ENCODE measurements at places on chromosomes 12 and 14. TPM values are rescaled to one million over a fixed set of nuclear protein-coding genes. Genes with fewer than 3 reads are reported as not detected.
A peak's percentile ranks its signal among the peaks of the same experiment; 100 is the strongest.

DNA sequence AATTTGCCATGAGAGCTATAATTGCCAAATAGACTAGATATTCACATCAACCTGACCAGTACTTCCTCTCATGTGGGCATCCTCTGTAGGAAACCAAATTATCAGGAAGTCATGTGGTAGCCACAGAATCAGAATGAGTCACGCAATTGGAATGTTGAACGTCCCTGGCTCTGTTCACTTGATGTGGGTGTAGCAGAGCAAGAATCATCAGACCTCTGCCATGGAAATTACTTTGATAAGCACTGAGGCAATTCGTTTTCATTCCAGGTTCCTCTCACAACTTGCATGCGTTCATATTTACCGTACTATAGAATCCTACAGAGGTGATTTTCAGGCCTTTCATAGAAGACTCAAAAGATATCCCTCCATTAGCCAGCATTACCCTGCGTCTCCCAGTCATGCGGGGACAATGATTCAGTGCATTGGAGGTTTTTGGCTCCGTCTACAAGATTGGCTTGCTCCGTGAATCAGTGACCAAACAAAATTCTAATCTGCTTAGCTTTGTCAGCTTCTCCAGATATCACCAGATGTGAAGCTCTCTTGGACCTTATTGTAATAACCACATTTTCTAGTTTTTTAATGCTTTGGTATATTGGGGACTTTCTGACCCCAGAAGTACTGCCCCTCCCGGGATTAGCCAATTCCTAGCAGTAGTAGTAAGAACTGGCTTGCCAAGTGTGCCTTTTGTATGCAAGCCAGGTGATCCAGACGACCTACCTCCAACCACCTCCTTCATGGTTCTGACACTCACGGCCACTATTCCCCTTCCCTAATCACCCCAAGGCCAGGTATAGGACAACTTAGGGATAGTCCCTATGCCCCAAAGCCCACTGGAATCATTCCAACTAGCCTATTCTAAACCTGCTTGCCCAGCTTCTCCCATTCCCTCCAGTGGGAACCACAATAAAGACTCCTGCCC lies 133.4 kb downstream of the KICS2 start:
- DNase-seq = no peak

DNA sequence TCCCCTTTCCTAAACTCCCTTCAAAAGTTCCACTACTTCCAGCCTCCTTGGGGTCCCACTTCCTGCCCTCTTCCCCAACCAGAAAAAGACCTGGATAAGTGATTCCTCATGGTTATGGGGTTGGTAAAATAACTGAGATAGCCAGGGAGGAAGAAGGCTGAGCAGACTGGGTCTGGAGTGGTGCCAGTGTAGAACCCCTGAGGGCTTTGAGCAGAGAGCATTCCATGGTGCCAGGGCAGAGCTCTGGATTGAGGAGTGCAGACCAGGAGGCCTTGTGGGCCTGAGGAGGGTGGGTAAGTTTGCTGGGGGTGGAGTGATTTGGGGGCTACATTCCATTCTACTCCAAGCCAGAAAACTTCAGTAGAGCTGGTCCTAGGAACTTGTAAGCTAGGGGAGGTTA lies 9.5 kb upstream of the CISTR start:
- DNase-seq = no peak

- DNase-seq = no peak
Observed at GRCh38 chr12:27971606-27972005, 927 bp downstream of the PTHLH start.

- DNase-seq = peak; percentile 37
Observed at GRCh38 chr12:113127791-113128199, 7.8 kb downstream of the RASAL1 start.

- no peak for DNase-seq
Observed at GRCh38 chr12:131258398-131258797, 304.7 kb downstream of the ADGRD1 start.

GRCh38 chr12:119990382-119990874 lies 1.4 kb downstream of the BICDL1 start:
- DNase-seq = no peak

DNA sequence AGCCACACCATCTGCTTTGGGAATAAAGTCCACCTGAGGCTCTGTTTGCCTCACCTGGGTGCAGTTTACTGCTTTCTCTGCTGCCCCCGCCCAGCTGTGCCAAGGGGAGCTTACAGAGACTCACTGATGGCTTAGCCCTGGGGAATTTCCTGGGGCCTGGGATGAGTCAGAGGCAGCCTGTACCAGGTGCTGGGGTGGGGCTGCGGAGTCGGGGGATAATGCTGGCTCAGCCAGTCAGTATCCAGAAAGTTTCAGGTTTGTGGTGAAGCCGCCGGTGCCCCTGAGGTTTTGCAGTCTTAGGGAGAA lies 22.3 kb downstream of the PLEKHG3 start:
- no peak for DNase-seq

- DNase-seq = no peak
Observed at GRCh38 chr12:47214771-47215170, 135.0 kb upstream of the AMIGO2 start.

- no peak for DNase-seq
Observed at GRCh38 chr14:50052517-50052916, 63.9 kb downstream of the VCPKMT start.

GRCh38 chr12:83700838-83701237 lies 1014.1 kb downstream of the TMTC2 start:
- DNase-seq = no peak

GRCh38 chr12:96044017-96044942 lies 8.9 kb upstream of the LTA4H start:
- no peak for DNase-seq

- no peak for DNase-seq
Observed at GRCh38 chr12:8637244-8637643, 24.6 kb upstream of the AICDA start.

GRCh38 chr12:103707446-103707845 lies 120.4 kb downstream of the STAB2 start:
- DNase-seq = no peak

DNA sequence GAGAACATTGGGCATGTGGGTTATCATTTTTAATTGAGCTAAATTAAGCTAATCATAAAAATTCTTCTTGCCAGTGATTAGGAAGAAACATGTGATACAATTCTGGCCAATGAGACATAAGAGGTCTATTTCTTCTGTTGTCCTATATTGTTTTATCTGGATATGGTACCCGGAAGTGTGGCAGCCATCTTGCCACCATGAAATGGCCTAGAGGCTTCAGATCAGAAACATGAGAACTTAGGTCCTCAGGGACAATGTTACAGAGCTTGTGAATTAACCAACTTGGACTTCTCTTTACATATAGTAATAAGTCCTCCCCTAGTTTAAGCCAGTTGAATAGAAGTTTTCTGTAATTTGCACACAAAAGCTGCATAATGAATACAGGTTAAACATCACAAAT lies 30.5 kb downstream of the MBIP start:
- no peak for DNase-seq

DNA sequence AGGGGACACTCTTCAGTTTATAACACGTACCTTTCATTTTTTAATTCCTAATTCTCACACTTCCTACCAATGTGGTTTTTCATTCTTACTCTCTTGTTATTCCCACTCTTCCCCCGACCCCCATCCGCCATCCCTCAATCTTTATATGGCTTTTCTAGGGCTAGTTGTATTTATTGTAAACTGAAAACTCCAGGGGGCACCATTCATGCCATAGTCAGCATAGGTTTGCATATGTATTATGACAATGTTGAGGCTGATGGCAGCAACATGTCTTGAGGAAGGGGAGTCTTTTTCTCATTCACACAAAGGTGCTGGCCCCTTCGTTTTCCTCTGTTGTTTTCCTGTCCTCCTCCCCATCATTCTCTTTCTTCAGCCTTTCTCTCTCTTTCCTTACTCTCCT lies 27.7 kb upstream of the LTA4H start:
- no peak for DNase-seq

DNA sequence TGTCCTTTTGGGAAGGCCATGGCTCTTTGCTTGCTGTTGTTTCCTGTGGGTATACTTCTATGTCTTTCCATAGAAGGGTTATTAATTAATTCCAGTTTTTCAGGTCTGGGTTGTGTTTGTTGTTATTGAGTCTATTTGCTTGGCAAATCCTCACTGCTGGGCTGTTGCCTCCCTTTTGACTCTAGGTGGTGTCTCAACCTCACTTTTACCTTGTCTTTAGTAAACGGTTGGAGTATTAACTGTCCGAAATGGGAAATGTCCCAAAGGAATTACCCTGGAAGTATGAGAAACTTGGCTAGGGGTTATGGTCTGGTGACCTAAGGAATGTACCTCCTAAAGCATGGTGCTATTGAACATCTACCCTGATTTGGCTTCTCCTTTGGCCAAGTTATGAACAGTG lies 16.7 kb downstream of the PRH1 start:
- no peak for DNase-seq

DNA sequence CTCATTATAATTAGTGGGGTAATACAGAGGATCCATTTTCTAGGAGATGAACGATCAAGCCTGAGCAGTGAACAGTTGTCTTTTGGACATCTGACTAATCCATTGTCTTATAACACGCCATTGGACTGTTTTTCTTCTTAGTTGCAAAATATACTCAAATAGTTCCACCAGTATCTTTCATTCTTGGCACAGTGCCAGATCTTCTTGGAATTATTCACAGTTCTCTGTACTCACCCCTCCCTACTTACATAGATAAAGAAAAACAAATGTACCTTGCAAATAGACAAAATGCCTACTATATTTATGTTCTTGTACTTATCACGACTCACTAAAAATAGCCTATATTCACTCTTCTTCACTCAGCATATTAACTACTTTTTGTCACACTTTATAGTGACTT lies 3.8 kb downstream of the CBLN3 start:
- DNase-seq = no peak

- peak; percentile 67 for DNase-seq
Observed at GRCh38 chr14:67514650-67515385, 18.3 kb upstream of the PLEKHH1 start.

GRCh38 chr12:34601689-34602088 lies 579.4 kb downstream of the ALG10 start:
- DNase-seq = no peak

DNA sequence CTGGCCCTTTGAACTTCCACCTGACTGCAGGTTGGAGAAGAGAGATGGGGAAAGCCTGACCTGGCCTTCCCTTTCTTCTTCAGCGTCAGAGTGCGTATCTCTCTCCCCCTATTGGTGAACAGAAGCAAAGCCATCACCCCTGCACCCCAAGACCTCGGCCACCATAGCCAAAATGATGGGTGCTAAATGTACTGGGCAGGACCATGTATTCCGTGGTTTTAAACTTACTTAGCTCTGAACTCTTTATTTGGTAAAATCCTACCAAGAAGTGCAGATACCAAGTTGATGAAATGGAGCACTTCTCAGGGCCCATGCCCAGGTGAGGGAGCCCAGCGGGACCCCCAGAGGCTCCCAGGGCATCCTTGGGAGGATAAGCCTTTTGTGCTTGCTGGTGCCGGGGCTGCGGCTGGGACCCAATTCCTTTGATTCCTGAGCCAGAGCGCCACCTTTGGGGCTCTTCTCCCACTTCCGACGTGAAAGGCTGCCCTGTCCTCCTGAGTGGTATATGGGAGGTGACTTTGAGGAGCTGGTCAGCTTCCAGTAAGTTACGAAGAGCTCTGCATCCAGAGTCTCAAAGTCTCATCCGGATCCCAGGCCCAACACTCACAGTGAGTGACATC lies 9.4 kb downstream of the CCND2 start:
- peak; percentile 40 for DNase-seq

GRCh38 chr14:54606178-54606577 lies 39.2 kb downstream of the SAMD4A start:
- peak; percentile 78 for DNase-seq

GRCh38 chr14:63468294-63468693 lies 74.9 kb downstream of the PPP2R5E start:
- no peak for DNase-seq

GRCh38 chr12:100499416-100499815 lies 25.8 kb downstream of the NR1H4 start:
- DNase-seq = no peak

- no peak for DNase-seq
Observed at GRCh38 chr12:22855456-22855855, 230.5 kb downstream of the ETNK1 start.

Gene ADSS1
- 191 TPM for total RNA-seq

Gene ANO4
- 0.24 TPM for total RNA-seq

Gene DEPDC4
- total RNA-seq = 0.81 TPM

Gene TMEM132D
- not detected for total RNA-seq

Gene LRRK2
- 8.4 TPM for total RNA-seq

Gene OR2AP1
- not detected for total RNA-seq

Gene SLCO1B1
- total RNA-seq = not detected

Gene MYL2
- total RNA-seq = 17,347 TPM

Gene PCNX1
- 33.6 TPM for total RNA-seq

Data from Right ventricle myocardium inferior (tissue), 1 donor.